ENCODE measurements at places on chromosomes 2 and 18.
A peak's percentile ranks its signal among the peaks of the same experiment; 100 is the strongest.

- no peak for DNase-seq
Measured at GRCh38 chr2:137005210-137005609, 239.9 kb downstream of the THSD7B start.

DNA sequence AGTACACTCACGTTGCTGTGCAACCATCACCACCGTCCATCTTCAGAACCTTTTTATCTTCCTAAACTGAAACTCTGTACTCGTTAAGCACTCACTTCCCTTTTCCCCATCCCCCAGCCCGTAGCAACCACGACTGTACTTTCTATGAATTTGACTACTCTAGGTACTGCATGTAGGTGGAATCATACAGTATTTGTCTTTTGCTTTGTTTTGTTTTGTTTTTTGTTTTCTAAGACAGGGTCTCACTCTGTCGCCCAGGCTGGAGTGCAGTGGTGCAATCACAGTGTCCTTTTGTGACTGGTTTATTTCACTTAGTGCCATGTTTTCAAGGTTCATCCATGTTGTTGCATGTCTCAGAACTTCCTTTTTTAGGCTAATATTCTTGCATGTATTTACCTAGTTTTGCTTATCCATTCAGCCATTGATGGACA is 7.0 kb upstream of the TYMS start:
- peak; percentile 72 for DNase-seq

GRCh38 chr2:88139804-88140203 is 11.9 kb upstream of the FABP1 start:
- no peak for DNase-seq

DNA sequence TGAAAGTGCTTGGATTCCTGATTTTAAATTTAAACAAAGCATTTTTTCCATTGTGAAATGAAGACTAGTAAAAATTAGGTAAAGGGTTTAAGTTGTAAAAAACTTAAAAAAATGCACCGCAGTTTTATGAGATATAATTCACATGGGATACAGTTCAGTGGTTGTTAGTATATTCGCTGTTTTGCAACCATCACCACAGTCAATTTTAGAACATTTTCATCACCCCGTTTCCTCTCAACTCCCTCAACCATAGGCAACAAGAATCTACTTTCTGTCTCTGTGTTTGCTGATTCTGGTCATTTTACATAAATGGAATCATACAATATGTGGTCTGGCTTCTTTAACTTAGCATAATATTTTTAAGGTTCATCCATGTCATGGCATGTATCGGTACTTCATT is 4.0 kb downstream of the DGKD start:
- DNase-seq: peak; percentile 47

- DNase-seq: no peak
Measured at GRCh38 chr18:24685254-24685959, 225.0 kb downstream of the HRH4 start.

GRCh38 chr2:191521608-191522208 is 156.2 kb upstream of the NABP1 start:
- DNase-seq: peak; percentile 58

- no peak for DNase-seq
Measured at GRCh38 chr2:73896362-73897239, 3.8 kb downstream of the ACTG2 start.

- DNase-seq: no peak
Measured at GRCh38 chr18:48931680-48932461, 18.9 kb downstream of the SMAD7 start.

- DNase-seq: no peak
Measured at GRCh38 chr18:22494771-22495170, 77.1 kb upstream of the CTAGE1 start.

DNA sequence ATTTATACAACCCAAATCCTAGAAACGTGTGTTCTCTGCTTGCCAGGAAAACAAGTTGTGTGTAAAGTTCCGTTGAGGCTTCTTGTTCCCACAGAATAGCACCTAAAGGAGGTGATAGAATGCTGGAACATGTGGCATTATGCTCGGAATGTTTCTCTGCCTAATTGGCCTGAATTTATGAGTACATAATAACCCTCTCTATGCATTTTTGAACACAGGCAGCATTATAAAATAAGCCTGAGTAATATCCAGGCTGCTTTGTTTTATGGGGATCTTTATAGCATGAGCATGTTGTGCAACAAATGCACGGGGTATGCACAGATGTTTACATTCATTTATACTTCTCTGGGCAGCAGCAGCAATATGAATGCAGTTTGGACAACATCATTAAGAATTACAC is 385.7 kb downstream of the MBD2 start:
- DNase-seq: no peak

DNA sequence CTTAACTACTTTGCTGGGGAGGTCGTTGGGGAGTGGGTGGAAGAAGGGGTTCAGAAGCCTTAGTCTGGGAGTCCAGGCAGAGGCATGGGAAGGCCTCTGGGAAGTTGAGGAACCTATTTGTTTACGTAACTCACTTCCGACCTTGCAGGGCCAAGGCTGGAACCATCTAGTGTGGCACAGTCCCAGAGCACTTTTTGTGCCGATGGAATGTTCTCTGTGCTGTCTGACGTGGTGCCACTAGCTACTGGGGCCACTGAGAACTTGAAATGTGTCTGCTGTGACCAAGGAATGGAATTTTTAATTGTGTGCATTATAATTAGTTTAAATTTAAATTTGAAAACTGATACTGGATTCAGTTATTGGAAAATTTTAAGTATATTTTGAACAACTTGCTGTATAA is 139.7 kb downstream of the FAM161A start:
- no peak for DNase-seq

- peak; percentile 66 for DNase-seq
Measured at GRCh38 chr2:25700221-25700660, 26.9 kb upstream of the DTNB start.
